ENCODE measurements at places on chromosomes 3 and 15.
A peak's percentile ranks its signal among the peaks of the same experiment; 100 is the strongest.

- no peak for DNase-seq
Measured at GRCh38 chr3:53067567-53067966, 21.7 kb upstream of the SFMBT1 start.

GRCh38 chr3:111653766-111654165 lies 58.6 kb upstream of the ZBED2 start:
- no peak for DNase-seq

GRCh38 chr15:29756358-29757267 lies 65.7 kb downstream of the TJP1 start:
- DNase-seq = peak; percentile 15

GRCh38 chr3:50010959-50011358 lies 71.0 kb downstream of the RBM6 start:
- no peak for DNase-seq

- peak; percentile 73 for DNase-seq
Measured at GRCh38 chr15:94230883-94231722, at the start of gene MCTP2. MCTP2 (plus strand) TSS chr15:94231561; CDS start chr15:94298266, 66,705 bp downstream.
